ENCODE measurements at places on chromosomes 12 and 14. TPM values are rescaled to one million over a fixed set of nuclear protein-coding genes. Genes with fewer than 3 reads are reported as not detected.

BEST3 gene
- total RNA-seq: 0.73 TPM

SMCO2 gene
- 0.38 TPM for total RNA-seq

ZFP36L1 gene
- total RNA-seq: 69.2 TPM

GSG1 gene
- total RNA-seq: not detected

DIO2 gene
- total RNA-seq: 32.0 TPM

HHIPL1 gene
- 1.9 TPM for total RNA-seq

SRRM4 gene
- 0.59 TPM for total RNA-seq

SOAT2 gene
- not detected for total RNA-seq

SYT1 gene
- total RNA-seq: not detected

CNTN1 gene
- 0.27 TPM for total RNA-seq

CACNA1C gene
- total RNA-seq: 182 TPM

OR6C2 gene
- not detected for total RNA-seq

FOXG1 gene
- not detected for total RNA-seq

ZDHHC22 gene
- not detected for total RNA-seq

RD3L gene
- total RNA-seq: 13.1 TPM

CKAP4 gene
- total RNA-seq: 56.8 TPM

A2M gene
- 588 TPM for total RNA-seq

KITLG gene
- 9.0 TPM for total RNA-seq
